ENCODE measurements at places on chromosomes 12 and 14. TPM values are rescaled to one million over a fixed set of nuclear protein-coding genes. Genes with fewer than 3 reads are reported as not detected.

Gene KLHL33
- 0.33 TPM for total RNA-seq

Gene ZNF385A
- total RNA-seq: 7.1 TPM

Gene KRT6A
- not detected for total RNA-seq

Gene GPR135
- total RNA-seq: 2.2 TPM

Gene EIF2S3B
- 0.22 TPM for total RNA-seq

Gene KRT6C
- not detected for total RNA-seq

Gene FAM186B
- 0.33 TPM for total RNA-seq

Gene SERPINA12
- total RNA-seq: not detected

GRCh38 chr14:55131370-55132137 is 2.5 kb downstream of the LGALS3 start:
- peaks cover 98% of the 10 kb centered on the region for H3K4me1 ChIP-seq
- H3K27me3 ChIP-seq: no peaks in the 10 kb centered on the region
- H3K4me3 ChIP-seq: peak overlapping the region; percentile 80

GRCh38 chr12:57621497-57622292 is 10.5 kb downstream of the ARHGEF25 start:
- H3K4me1 ChIP-seq: peaks cover 41% of the 10 kb centered on the region
- H3K27me3 ChIP-seq: peaks cover 88% of the 10 kb centered on the region
- H3K36me3 ChIP-seq: peaks cover 9% of the 10 kb centered on the region
- peak overlapping the region; percentile 66 for H3K4me3 ChIP-seq

- DNase-seq: no peak
- no peak overlapping the region for H3K27ac ChIP-seq
- H3K4me1 ChIP-seq: peaks cover 34% of the 10 kb centered on the region
- peaks cover 8% of the 10 kb centered on the region for H3K36me3 ChIP-seq
- H3K27me3 ChIP-seq: no peaks in the 10 kb centered on the region
These were observed 1.9 kb downstream of the KNTC1 start for GRCh38 chr12:122528992-122529391.

GRCh38 chr12:7868391-7868790 is 4.3 kb downstream of the SLC2A14 start:
- H3K36me3 ChIP-seq: no peaks in the 10 kb centered on the region
- no peak overlapping the region for H3K4me3 ChIP-seq
- H3K27me3 ChIP-seq: peaks cover 33% of the 10 kb centered on the region
- H3K27ac ChIP-seq: no peak overlapping the region

- H3K27ac ChIP-seq: no peak overlapping the region
- H3K4me3 ChIP-seq: no peak overlapping the region
- no peaks in the 10 kb centered on the region for H3K27me3 ChIP-seq
- H3K4me1 ChIP-seq: peaks cover 21% of the 10 kb centered on the region
- H3K36me3 ChIP-seq: no peaks in the 10 kb centered on the region
These were observed 140.4 kb upstream of the FRMD6 start for GRCh38 chr14:51511265-51511664.
